ENCODE measurements at places on chromosomes 11 and 22.
A peak's percentile ranks its signal among the peaks of the same experiment; 100 is the strongest.

- peak; percentile 92 for DNase-seq
These were observed 864.2 kb downstream of the FAM181B start for GRCh38 chr11:81869351-81870065.

GRCh38 chr11:10669258-10670033, 24.1 kb downstream of the IRAG1 start:
- DNase-seq, result no peak

GRCh38 chr11:1310318-1310687, 871 bp upstream of the TOLLIP start:
- peak; percentile 20 for DNase-seq

GRCh38 chr22:46934746-46935491, 172.5 kb downstream of the TBC1D22A start:
- DNase-seq, result no peak

DNA sequence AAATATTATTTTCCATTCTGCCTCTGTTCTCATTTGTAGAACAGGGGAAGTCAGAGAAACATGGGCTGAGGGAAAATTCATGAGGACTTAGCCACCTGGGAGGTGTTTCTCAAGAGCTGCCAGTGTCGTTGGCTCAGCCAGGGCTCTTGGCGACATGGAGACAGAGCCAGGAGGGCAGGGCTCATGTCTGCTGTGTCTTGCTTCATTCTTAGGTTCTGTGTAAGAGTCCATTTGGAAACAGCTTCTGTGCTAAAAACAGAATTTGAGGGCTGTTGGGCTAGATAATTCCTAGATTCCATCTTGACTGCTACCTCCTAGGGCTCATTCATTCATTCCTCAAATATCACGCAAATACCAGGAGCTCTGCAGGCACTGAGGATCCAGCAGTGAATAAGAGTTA, 15.1 kb upstream of the MRGPRX2 start:
- no peak for DNase-seq

- no peak for DNase-seq
These were observed 6.1 kb upstream of the ZBTB16 start for GRCh38 chr11:114053406-114053805.

GRCh38 chr11:107669191-107669740, 42.6 kb downstream of the SLN start:
- no peak for DNase-seq

- DNase-seq, result no peak
These were observed 27.3 kb upstream of the NFAM1 start for GRCh38 chr22:42459287-42460063.

DNA sequence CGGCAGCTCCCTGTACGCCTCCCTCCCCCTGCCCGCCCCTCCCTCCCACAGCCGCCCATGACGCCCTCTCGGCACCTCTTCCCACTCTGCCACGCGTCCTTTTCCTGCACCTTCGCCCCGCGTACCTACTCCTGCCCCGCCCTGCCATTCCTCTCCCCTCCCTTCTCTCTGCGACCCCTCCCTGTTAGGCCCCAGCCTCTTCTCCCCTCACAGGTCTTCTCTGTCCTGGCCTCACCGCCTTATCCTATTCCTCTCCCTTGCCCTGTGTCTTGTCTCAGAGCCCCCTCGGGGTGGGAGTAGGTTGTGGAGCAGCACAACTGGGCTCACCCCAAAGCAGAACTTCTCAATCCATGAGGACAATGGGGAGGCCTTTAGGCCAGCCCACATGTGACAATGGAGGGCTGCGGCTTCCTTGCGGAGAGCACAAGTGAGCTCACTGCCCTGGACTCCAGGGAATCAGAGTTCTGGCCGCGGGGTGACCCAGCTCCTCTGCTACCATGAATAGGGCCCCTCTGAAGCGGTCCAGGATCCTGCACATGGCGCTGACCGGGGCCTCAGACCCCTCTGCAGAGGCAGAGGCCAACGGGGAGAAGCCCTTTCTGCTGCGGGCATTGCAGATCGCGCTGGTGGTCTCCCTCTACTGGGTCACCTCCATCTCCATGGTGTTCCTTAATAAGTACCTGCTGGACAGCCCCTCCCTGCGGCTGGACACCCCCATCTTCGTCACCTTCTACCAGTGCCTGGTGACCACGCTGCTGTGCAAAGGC, 539 bp downstream of the SLC35C1 start:
- no peak for DNase-seq

GRCh38 chr11:44243086-44243485, 66.9 kb downstream of the ALX4 start:
- no peak for DNase-seq

DNA sequence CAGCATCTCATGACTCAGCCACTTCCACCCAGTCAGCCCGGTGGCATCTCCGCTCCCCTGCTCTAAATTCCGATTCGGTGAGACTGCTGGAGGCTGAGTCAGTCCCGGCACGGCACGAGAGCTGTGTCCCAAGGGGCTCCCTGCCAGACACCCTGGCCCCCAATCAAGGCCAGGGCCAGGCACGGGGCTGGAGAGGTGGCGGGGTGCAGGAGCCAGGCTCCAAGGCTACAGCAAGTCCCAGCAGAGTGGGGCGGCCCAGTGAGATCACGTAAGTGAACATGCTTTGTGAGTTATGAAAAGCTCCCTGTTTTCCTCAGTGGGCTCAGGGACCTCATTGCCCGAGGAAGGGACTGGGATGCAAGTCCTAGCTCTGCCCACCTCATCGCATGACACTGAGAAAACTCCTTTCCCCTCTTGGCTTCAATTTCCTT, 3.0 kb downstream of the C11orf68 start:
- DNase-seq, result no peak

- no peak for DNase-seq
These were observed 901.0 kb downstream of the BRD1 start for GRCh38 chr22:48926643-48927042.

DNA sequence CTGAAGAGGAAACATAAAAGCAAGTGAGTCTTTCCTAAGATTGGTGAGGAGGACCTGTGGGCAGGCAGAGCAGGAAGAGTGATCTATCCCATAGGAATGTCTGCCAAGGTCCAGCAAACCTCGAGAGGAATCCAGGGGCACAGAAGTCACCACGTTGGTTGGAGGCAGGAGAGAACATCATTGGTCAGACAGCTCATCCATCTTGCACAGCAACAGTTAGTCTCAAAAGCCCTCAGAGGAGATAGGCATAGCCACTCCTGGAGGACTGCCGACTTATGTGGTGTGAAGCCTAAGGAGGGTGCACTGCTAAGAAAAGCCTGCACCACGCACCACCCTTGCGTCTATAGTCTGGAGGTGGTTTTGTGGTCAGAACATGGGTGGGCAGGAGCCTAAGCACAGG, 109.1 kb downstream of the RASSF10 start:
- no peak for DNase-seq

DNA sequence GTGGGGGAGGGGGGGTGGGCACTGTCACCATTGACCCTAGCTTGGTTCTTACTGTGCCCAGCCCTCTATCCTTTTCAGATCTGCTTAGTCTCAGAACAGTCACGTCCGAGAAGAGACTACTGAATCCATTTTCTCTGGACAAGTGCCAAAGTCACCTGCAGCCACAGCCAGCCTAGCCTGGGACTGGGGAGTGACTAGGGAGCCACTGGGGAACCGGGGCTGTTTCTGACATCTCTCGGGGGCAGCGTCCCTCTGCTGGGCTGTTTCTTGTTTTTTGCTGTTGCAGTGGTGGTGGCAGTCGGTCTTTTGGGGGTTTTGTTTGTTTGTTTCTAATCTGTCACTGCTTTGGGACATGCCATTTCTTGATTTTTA, 8.7 kb downstream of the SLC37A2 start:
- DNase-seq, result no peak

- DNase-seq, result no peak
These were observed 48.8 kb downstream of the STIM1 start for GRCh38 chr11:3904228-3904627.

DNA sequence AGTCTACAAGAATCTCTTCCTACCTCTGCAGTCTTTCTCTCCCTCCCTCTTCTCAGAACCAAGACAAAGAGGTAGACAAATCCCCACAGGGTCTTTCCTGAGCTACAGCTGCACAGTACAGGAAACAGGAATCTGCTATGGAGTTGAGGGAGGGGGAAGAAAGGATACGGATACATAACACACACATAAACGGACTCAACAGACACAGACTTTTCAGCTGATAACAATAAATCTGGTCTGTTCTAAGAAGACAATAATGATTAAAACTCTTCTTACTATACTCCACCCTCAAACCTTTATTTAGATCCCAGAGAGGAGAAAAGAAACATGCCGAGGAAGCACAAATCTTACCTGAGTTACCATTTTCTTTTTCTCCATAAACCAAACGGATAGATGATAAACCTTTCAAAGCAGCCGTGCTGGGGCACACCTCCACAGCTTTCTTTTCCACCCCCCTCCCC, 122.2 kb downstream of the APOL5 start:
- DNase-seq, result no peak

- DNase-seq, result no peak
These were observed 9.1 kb downstream of the LTBP3 start for GRCh38 chr11:65549096-65549495.

DNA sequence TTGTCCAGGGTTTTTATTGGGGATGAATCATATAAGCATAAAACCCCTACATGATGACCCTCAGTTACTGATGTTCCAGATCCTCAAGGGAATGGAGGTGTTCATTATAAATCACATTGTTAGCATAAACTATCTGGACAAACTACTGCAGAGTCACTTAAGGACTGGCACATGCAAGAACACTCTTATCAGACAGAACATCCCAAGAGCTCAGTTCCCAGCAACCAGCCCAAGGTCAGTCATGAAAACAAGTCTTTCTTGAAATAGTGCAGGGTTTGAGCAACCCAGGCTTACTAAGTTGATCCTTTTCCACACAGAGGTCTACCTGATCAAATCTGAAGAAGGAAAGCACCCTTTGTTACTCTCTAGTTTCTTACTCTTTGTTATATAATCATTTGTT, 13.5 kb upstream of the PTS start:
- DNase-seq, result no peak

DNA sequence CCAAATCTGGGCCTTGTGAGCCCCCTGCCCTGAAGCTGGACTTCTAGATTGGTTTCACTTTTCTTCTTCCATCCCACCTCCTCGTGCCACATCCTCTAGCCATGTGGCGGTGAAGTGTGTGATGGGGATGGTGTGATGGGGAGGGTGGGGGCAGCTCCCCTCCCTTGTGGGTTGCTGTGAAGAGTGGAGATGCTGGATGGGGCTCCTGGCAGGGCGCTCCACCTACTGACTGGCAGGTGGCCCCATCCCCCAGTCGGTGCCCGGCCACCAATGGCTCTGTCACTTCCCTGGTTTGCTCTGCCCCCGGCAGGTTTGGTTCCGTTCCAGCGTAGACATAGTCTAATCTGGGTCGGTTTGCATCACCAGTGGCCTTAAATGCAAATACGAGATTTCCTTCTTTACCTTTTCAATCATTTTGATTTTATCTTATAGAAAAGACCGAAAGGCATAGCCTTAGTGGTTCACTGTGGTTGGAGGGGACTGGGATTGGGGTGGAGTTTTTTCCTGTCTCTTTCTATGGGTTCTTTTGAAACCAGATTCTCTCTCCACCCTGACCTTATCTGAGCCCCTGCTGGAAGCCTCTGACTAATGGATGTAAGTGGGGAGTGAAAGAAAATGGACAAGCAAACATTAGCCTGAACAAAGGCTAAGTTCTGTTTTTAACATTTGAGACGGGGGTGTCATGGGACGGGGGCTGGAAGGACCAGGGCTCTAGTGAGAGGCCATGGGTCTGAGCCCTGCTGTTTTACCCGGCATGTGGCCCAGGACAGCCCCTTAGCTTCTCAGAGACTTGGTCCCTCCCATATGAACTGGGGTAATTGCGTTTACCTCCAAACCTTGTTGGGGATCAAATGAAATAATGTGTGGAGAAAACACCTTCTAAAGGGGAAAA, 149.3 kb downstream of the CACNA1I start:
- DNase-seq, result no peak

GRCh38 chr22:27380855-27381254, 420.7 kb downstream of the MN1 start:
- no peak for DNase-seq

DNA sequence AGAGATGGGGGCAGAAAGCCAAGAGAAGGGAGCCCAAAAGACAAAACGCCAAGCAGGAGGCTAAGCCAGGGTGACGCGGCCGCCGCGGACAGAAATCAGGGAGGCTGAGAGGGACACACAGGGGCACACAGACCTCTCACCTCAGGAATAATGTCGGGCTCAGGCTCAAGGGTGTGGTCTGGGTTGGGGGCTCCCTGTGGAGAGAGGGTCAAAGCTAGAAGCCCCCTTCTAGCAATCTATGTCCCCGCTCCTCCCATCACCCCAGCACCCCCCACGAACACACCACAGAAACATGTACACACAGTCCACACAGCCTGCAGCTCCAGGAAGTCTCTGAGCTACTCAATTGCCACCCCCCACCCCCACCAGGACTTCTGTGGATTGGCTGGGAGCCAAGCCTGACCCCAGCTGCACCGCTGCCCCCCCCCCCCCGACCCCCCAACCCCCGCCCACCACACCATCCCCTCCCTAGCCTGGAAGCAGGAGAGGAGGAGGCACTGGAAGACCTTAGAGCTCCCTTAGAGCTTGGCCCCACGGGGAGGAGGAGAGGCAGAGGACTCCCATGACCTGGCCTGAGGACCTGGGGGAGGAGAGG, 6.9 kb downstream of the BCL9L start:
- DNase-seq, result no peak

- no peak for DNase-seq
These were observed 16.5 kb downstream of the LRRC10B start for GRCh38 chr11:61524963-61525587.

DNA sequence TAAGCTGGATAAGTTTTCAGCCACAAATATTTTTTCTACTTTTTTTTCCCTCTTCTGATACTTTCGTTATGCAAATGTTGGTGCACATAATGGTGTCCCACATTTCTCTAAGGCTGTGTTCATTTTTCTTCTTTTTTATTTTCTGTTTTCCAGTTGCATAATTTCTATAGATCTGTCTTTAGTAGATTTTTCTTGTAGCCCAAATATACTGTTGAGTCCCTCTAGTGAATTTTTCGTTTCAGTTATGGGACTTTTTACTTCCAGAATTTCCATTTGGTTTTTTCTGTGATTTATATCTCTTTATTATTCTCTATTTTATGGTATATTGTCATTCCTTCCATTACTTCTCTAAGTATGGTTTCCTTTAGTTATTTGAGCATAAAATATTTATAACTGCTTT, 72.0 kb downstream of the SWAP70 start:
- no peak for DNase-seq

- no peak for DNase-seq
These were observed 9.0 kb upstream of the ZBTB44 start for GRCh38 chr11:130323452-130324450.

DNA sequence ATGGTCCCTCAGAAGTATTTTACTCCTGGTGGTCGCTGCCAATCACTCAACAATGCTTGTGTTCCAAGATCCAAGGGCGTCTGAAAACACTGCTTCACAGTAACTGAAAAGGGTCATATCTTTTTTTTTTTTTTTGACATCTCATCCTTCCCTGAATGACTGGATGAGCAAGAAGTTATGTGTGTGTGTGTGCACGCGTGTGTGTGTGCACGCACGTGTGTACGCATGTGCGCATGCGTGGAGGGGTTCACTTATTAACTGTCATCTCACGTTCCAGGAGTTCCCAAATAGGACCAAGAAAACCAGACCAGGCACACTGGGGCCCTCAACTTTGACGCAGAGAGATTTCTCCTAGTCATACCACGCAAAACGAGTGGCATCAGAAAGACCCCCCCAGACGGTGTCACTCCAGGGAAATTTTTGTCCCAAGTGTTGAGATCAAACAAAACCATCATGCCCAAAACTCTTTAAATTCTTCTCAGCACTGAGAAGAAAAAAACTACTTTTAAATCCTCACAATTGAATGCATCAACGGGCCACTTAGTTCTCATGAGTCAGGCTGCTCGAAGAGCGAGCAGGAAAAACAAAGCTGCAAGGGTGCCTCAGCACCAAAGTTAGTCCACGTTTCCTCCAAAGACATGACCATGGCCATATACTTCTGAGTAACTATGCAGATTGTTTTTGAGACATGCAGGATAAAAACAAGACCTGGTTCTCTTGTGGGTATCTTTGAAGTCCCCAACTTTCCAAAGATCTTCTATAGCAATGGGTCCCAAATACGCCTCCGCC, 12.9 kb downstream of the MN1 start:
- DNase-seq, result no peak

All from central memory CD4-positive, alpha-beta T cell (primary cell).